ENCODE measurements at places on chromosomes 7 and 10. TPM values are rescaled to one million over a fixed set of nuclear protein-coding genes. Genes with fewer than 3 reads are reported as not detected.

- no peak for DNase-seq
These were observed 4.7 kb upstream of the GAD2 start for GRCh38 chr10:26211781-26212444.

GIMAP4 gene
- 21.2 TPM for polyA plus RNA-seq

- DNase-seq, result no peak
These were observed 61.8 kb upstream of the FAM204A start for GRCh38 chr10:118403967-118404366.

DTX2 gene
- polyA plus RNA-seq, result 6.6 TPM

DNA sequence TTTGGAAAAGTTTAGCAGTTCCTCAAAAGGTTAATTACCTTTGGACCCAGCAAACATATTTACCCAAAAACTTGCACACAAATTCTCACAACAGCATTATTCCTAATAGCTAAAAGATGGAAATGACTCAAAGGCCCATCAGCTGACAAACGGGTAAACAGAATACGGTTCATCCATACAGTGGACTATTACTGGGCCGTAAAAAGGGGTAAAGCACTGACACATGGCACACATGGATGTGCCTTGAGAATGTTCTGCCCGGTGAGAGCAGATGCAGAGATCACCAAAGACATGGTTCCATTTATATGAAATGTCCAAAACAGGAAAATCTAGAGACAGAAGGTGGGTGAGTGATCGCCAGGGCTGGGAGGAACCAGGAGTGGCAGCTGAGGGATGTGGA, 95.2 kb upstream of the DNAJB6 start:
- DNase-seq, result no peak

- DNase-seq, result no peak
These were observed 79.9 kb downstream of the ARHGAP21 start for GRCh38 chr10:24643679-24644209.

SNX10 gene
- 1.6 TPM for polyA plus RNA-seq

DNA sequence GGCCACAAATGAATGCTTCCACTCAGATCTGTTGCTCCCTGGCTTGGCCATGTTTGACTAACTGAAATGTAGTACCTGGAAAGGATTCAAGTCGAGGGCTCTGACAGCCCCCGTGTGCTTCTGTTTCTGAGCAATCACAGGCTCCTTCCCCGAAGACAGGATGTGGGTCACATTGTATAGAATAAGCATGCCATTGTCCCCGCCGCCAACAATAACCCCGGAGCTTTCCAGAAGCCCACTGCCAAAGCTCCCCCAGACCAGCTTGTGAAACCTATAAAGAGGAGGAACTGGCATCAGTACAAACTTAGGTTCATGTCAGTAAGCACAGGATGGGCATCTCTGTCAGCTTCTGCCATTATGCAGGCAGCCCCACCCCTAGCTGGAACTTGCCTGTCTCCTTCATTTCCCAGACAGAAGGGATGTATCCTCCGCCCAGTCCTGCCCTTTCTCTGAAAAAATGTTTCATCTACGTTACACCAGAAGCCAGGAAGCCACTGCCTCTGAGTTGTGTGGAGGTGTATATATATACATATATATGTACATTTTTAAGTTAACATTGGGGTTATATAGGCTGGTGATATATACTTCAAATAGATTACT, 10.3 kb downstream of the SEC31B start:
- DNase-seq, result no peak

- DNase-seq, result no peak
These were observed 223.0 kb downstream of the ELFN1 start for GRCh38 chr7:1893036-1893435.

- DNase-seq, result no peak
These were observed 267.1 kb upstream of the FZD8 start for GRCh38 chr10:35909121-35909720.

DNA sequence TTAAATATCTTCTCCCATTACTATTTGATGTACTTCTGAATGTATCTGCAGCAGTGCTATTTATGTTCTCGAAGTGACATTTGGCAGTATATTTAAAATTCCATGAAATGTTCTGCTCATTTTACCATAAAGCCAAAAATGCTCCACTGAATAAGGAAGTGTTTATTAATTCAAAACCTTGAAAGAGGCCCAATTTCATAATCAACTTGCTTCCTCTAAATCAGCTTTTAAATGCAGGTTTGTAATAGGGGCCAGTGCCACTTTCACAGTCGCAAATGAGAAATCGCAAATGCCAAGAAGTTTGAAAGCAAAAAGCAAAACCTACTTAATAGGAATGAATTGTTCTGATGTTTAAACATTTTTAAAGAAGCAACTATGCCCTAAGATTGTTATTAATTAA, 11.4 kb downstream of the NHLRC2 start:
- DNase-seq, result no peak

ERCC6 gene
- 13.9 TPM for polyA plus RNA-seq

DNA sequence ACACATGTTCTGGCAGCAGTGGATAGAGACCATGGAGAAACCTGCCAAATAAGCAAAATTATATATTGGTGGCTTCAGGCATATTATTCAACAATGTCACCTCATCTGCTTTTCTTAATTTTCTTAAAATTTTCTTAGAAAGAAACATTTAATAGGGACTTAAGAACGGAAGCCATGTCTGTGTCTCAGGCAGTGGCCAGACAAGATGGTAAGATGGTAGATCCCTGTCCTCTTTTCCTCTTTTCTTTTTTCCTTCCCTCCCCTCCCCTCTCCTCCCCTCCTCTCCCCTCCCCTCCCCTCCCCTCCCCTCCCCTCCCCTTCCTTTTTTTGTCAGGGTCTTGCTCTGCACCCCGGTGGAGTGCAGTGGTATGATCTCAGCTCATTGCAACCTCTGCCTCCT, 24.2 kb upstream of the ICA1 start:
- no peak for DNase-seq

SLC37A3 gene
- polyA plus RNA-seq, result 110 TPM

SEMA3E gene
- 3.2 TPM for polyA plus RNA-seq

DNA sequence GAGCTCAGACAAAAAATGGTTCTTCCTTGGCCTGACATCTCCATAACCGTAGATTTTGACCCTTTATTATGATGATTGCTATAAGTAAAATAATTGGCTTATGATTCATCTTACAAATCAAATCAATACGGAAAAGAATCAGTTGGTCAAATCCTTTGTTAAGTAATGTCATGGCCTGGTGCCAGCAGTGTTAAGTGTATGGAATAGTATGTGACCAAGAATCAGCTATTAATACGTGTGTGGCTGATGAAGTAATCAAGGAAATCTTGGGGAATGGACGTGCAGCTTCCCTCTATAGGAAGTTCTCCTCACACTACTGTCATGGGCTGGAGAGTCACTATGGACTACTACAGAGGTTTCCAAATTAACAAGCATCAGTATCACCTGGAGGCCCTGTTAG, 230.6 kb downstream of the TWIST1 start:
- no peak for DNase-seq

GRCh38 chr7:48033922-48034321, 1.4 kb upstream of the C7orf57 start:
- no peak for DNase-seq

DNA sequence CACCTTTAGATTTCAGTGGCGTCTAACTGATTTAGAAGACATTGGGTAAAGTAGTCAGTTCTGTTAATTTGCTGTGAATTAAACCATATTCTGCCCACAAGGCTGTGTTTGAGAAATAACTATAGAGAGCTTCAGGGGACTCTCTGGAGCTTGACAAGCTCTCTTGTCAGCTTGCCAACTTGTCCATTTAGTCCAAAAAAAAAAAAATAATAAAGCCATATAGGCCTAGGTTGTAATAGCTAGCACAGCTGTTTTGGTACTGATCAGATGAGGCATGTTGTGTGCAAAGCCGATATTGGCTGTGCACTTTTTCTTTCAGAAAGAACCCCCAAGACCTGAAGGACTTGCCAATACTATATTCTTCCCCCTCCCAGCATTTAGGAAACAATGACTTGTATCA, 20.2 kb upstream of the ZNF282 start:
- DNase-seq, result no peak

DNA sequence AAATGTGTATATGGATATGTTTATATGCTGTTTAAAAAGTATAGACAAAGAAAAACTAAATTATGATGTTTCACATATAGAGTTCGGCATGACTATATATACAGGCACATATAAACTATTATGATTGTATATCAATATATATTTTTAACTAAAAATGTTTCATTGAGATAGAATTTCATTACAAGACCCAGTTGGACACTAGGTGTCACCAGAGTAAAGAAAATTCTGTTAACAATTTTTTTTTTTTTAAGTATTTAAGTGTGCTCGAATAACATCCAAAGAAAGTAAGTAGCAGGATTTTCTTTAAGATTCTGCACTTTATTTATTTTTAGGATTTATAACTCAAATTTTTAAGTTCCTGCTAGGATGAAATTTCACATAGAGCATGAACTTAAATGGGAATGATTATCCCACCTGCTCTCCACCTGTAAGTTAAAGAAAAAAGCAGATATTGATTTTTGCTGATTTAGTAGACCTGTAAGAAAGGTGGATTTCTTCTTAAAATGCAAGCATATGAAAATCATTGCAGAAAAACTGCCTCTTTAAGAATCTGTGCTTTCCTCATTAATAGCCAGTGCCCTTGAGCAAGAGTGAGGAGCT, 961.5 kb downstream of the PCDH15 start:
- DNase-seq, result peak; percentile 33

ST8SIA6 gene
- 1.1 TPM for polyA plus RNA-seq

SLC39A12 gene
- polyA plus RNA-seq, result not detected

CUTC gene
- 20.6 TPM for polyA plus RNA-seq

Measured in muscle of arm (tissue), 14 donors.